ENCODE measurements at places on chromosomes 11 and 22.

DNA sequence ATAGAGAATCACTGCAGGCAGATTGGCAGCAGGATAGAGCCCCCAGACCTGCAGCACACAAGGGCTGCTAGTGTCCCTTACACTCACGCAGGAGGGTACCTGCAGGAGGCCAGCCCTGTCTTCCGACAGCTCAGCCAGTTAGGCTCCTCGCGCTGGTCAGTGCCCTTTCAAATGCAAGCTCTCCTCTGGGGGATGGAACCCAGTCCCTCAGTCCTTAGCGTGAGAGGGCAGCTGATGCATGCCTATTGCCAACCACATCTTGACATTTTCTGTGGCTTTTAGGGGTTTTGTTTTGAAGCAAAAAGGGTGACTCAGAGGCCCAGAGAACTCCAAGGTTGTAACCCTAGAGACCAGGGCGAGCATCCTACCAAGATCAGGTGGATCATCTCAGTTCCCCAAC, 40.0 kb downstream of the WNT11 start:
- DNase-seq: no peak

GRCh38 chr22:38403812-38404211, 51.2 kb downstream of the KCNJ4 start:
- no peak for DNase-seq

- DNase-seq: no peak
Measured at GRCh38 chr11:79400717-79401330, 40.0 kb downstream of the TENM4 start.

DNA sequence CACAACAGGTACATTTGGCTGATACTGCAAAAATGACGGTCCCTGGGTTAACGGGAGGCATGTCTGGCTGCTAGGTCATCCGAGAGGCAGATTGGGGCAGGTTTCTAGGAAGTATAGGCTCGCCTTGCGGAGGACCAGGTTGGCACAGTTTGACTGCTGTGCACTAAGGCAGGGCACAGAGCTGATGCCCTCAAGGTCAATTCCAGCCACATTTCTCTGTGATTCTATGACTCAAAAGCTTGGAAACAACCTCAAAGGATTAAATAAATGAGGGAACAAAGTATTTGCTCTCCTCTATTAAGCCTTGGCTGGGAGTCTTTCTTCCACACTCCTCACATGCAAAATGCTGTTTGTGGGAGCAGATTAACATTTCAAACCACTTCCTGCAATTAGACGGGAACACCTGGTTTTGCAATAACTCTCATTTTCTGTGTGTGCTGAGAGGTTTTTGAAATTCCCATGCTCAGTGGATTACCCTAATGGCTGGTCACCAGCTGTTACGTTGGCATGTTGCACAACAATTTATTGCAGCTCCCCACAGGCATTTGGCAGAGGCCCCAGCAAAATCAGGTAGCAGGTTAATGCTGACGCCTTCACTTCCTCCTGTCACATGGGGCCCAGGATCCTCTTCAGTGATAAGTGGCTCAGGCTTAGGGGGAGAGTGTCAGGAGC, 61.0 kb upstream of the PLET1 start:
- DNase-seq: no peak

DNA sequence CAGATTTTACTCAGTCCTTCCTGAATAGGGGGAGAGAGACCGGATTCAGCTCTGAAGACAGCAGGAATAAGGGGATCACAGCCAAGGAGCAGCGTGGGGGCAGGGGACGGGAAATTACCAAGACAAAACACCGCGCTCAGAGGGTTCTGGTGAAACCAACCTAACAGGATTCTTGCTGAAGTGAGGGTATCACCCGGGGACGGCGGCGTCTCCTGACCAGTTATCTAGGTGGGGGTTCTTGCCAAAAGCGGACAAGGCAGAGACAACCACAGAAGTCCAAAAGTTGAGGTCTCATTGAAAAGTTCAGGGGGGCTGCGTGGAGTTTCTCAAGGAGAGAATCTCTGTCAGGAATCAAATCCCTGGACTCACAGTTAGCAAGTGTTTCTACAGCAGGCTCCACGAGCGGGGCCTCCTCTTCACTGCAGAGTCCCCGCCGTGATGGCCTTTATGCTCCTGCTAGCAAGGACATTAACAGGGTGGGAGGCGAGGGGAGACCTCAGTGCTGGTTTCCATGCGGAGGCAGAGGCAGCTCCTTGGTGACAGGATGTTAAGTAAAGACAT, 291.0 kb downstream of the BRD1 start:
- DNase-seq: no peak

- no peak for DNase-seq
Measured at GRCh38 chr22:43910178-43910695, 13.4 kb upstream of the PNPLA3 start.

DNA sequence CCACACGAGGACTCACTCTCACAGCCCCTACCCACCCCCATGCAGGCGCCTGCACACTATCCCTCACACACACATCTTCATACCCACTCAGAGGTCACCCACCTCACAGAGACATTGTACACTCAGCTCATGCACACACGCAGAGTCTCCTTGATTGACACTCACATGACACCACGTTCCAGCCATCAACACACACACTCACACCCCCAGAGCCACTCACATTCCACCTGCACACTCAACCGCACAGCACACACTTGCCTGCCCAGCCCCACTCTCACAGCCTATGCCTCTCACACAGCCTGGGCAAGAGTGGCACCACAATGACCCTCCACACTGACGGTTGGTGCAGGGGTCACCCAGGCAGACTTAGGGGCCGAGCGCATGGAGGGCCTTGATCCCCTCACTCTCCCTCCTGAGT, 2.2 kb downstream of the SPI1 start:
- no peak for DNase-seq

DNA sequence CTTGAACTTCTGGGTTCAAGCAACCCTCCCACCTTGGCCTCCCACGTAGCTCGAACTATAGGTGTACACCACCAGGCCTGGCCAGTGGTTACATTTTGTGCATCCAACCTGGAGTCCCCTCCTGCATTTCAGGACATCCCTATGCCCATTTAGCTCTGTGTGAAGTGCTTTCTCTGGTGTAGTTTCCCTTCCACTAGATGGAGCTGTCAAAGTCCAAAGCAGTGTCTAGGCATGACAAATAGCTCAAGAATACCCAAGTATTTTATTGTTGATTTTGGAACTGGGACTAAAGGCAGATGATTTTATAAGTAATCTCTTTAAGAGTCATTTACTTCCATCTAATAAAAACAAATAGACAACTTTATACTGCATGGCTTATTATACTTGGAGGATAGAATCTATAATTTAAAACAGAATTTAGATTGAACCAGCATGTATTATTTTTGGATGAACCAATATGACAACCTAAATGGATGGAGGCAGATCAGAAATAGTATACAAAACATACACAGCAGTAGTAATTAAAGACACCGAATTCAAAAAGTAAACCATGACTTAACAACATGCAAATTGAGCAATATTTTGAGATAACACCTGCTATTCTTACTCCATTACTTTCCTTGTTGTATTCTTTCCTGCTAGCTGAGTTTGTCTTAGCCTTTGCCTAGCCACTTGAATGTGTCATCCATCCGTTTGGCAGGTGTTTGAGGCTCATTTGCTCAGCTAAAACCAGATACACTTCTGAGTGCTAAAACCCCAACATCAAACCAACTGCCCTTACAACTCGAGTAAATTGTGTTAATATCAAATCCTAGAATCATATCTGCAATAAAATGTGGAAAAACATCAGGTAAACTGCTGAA, 37.7 kb downstream of the EIF4ENIF1 start:
- no peak for DNase-seq

- no peak for DNase-seq
Measured at GRCh38 chr11:36463781-36464180, 46.3 kb downstream of the TRAF6 start.

- no peak for DNase-seq
Measured at GRCh38 chr11:22234743-22235142, 41.9 kb downstream of the ANO5 start.

GRCh38 chr11:86931548-86932258, 23.5 kb downstream of the FZD4 start:
- no peak for DNase-seq

- no peak for DNase-seq
Measured at GRCh38 chr11:75425422-75425821, 7.6 kb downstream of the KLHL35 start.

DNA sequence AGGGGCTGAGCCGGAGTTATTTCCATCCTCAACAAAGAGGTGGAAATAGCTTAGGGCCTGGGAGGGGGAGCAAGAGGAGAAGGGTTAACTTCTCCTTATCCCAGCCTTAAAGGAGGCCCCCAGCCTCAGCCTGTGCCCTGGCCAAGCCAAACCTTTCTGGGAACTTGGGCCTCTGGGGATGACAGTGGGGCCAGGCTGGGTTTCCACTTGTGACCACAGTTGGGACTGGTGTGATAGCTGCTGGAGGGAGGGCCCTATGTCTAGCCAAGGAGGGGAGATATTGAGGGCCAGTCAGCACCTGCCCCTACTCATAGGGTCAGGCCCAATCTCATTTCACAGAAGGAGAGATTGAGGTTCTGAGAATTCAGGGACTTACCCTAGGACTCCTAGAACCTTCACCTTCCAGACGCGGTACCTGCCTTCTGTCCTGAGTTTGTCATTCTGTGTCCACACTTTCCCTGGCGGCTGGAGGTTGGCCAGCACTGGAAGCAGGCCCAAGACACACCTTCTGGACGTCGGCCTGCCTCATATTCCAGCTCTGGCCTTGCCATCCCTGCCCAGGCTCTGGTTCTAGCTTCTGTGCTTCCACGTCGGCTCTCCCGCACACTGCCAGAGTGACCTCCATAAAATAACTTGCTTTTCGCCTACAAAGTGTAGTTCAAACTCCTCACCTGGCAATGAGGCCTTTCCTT, 3.1 kb downstream of the RELT start:
- no peak for DNase-seq

GRCh38 chr11:32118025-32118974, 27.4 kb downstream of the RCN1 start:
- no peak for DNase-seq

DNA sequence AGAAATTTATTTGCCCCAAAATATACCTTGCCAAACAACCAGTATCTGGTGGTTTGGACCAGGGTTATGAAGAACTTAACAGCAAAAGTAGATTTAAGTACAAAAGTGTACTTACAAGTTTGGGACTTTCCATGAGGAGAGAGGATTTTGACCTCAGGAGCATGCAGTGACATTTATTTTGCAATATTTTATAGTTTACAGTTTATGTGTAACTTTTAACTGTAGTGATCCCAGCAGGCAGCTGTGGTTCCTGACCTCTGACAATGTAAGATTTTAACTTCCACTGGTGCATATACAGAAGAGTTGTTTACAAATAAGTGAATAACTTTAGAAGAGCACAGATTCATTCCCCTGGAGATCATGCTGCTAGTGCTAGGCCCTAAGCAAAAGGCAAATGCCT, 6.7 kb downstream of the OR8D1 start:
- no peak for DNase-seq

- no peak for DNase-seq
Measured at GRCh38 chr11:30310623-30311022, 12.3 kb upstream of the ARL14EP start.

GRCh38 chr11:6745018-6745417, 26.8 kb downstream of the OR2AG2 start:
- DNase-seq: no peak

GRCh38 chr11:44749189-44749588, 22.4 kb downstream of the TSPAN18 start:
- DNase-seq: no peak

DNA sequence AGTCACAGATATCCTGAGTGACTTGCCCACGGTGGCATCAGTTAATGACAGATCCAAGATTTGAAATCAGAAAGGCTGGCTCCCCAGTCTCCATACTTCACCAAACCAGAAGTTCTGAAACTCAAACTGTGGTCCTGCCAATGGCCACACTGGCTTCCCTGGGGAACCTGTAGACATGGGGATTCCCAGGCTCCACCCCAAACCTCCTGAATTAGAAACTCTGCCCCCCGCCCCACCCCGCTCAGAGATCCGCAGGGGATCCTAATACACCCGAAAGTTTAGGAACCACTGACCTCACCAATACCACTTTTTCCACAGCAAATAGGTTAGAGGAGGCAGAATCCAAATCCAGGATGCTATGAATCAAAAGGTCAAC, 15.3 kb downstream of the RTN4RL2 start:
- no peak for DNase-seq

GRCh38 chr11:130114726-130115125, 44.9 kb upstream of the ST14 start:
- DNase-seq: no peak

- no peak for DNase-seq
Measured at GRCh38 chr22:35436421-35436820, 36.5 kb downstream of the MCM5 start.

DNA sequence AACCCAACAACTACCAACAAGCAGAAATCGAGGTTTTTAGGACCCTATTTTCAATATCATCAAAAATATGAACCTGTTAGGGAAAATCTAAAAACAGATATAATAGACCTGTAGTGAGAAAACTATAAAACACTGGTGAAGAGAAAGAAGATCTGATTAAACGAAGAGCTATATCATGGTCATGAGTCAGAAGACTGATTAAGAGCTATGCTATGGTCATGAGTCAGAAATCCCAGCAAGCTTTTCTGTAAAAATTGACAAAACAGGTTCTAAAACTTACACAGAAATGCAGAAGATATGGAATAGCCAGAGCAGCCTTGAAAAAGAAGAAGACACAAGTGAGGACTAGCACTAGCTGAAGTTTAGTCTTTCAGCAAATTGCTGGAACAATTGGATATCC, 345.0 kb downstream of the TBC1D22A start:
- no peak for DNase-seq

- no peak for DNase-seq
Measured at GRCh38 chr22:48116871-48117270, 1354.4 kb downstream of the TBC1D22A start.

DNA sequence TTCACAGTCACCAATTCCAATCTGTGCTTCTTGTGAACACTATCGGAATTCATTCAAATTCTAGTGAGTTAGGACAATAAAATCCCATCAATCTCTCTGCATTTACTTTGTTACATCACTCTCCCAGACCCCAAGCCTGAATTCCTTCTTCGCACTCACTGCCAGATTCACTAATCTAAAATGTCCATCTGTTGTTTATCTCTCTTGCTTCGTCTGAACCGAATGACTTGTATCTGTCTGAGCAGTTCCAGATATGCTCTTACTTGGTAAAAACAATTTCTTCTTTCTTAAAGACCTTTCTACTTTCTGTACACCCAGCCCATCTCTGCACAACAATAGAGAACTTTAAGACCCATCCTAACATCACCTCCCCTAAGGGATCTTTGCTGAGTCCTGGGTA, 7.0 kb downstream of the MMP10 start:
- no peak for DNase-seq

GRCh38 chr11:65699306-65699705, 12.7 kb upstream of the KAT5 start:
- no peak for DNase-seq

DNA sequence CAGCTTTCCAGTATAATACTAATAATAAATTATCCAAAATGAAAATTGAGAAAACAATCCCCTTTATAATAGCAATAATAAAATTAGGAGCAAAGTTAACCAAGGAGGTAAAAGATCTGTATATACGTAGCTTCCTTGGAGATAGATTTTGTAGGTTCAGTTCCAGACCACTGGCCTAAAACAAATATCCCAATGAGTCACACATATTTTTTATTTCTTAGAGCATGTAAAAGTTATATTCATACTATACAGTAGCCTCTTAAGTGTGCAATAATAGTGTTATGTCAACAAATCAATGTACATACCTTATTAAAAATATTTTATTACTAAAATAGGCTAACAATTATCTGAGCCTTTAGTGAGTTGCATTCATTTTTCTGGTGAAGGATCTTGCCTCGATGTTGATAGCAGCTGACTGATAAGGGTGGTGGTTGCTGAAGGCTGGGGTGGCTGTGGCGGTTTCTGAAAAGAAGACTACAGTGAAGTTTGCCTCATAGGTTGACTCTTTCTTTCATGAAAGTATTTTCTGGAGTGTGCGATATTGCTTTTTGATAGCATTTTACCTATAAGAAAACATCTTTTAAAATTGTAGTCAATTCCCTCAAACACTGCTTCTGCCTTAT, 178.5 kb downstream of the ARHGAP42 start:
- no peak for DNase-seq
